Vagina (tissue), 2 donors: ENCODE measurements at places on chromosomes 5 and 9.

DNA sequence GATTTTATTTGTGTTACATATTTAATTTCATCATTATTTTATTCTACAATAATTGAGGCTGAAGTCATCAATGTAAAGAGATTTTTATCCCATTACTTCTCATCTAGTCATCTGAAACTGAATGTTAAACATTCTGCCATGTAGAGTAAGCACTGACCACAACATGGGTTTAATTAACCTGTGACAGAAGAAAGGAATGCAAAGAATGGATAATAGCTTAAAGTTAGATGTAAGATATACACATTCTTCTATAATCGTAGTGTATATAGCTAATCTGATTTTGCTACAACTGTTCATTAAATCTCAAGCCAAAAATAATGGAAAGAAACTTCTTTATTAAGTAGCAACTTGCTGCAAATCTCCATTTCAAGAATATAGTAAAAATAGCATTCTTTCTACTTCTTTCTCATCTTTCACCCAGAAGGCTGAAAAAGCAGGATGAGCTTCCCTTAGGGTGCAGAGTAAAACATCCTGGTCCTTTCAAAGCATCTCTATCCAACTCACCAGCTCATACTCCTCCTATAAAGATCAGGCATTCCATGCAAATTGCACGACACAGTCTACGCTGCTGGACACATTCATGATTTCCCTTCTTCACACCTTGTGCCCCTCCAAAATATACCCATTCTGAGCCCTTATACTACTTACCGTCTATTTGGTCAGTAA is 115.2 kb downstream of the EFNA5 start:
- DNase-seq = no peak

GRCh38 chr9:7534211-7534935 is 265.2 kb downstream of the DMAC1 start:
- DNase-seq = no peak

DNA sequence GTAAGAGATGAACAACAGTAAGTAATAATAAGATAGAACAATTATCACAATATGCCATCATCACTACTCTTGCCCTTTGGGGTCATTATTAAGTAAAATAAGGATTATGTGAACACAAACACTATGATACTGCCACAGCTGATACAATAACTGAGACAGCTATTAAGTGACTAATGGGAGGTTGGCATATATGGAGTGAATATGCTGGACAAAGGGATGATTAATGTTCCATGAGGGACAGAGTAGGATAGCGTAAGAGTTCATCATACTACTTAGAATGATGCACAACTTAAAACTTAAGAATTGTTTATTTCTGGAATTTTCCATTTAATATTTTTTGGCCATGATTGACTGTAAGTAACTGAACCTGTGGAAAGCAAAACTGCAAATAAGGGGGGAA is 16.6 kb downstream of the POU5F2 start:
- DNase-seq = no peak

- DNase-seq = no peak
Measured at GRCh38 chr9:27835746-27836145, 262.5 kb upstream of the C9orf72 start.

GRCh38 chr9:112439171-112439570 is 47.5 kb upstream of the KIAA1958 start:
- DNase-seq = no peak

DNA sequence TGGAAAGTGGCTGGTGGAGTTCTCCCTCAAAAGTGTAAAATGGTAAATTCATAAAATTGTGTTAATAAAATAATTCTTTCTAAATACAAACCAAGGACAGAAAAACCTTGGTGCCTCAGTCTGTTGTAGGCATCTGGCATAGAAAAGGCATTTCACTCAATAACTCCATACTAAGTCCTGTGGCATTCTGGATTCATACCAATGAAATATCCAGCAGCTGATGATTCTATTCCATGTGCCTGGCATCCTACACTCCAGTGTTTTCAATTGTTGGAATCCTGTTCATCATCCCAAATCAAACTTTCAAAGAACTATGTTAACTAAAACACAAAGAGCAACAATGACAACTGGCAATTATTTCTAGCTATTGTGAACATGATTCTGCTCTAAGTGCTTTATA is 21.6 kb upstream of the ALDH1A1 start:
- DNase-seq = no peak

- no peak for DNase-seq
Measured at GRCh38 chr5:164966611-164967010, 1461.2 kb downstream of the MAT2B start.

DNA sequence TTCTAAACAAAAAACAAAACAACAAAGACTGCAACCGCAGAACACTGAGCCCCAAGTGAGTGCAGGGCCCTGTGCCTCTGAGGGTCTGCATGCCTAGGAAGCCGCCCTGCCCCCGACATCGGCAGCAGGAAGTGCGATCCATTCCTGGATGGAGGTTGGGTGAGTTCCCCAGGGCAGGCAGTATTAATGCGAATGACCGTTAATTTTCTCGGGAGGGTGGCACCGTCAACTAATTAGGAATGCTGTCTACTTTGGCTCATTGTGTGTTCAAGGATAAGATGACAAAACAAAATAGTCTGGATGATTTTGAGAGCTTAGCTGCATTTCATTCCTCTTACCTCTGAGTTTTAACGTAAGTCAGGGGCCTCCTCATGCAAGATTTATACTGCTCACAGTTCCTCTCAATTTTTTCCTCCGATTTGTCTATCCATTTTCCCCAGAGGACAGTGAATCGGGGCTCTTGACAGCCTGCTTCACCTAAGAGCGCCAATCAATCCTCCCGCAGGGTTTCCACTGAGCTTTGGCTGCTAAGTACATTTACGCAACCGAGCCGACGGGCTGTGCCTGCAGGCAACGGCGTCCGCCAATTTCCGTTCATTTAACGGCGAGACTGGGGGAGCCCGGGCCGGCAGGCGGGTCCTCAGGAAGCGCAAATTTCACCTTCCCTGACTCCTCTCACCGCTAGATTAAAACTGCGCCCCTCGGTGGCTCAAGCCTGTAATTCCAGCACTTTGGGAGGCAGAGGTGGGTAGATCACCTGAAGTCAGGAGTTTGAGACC is 2.9 kb upstream of the NXNL2 start:
- no peak for DNase-seq

- no peak for DNase-seq
Measured at GRCh38 chr5:14998491-14998890, 126.9 kb upstream of the ANKH start.

GRCh38 chr5:173326501-173326960 is 1.7 kb downstream of the STC2 start:
- DNase-seq = no peak

GRCh38 chr9:32248189-32248712 is 136.2 kb upstream of the ACO1 start:
- DNase-seq = no peak
